ENCODE measurements at places on chromosomes 12 and 14.

DNA sequence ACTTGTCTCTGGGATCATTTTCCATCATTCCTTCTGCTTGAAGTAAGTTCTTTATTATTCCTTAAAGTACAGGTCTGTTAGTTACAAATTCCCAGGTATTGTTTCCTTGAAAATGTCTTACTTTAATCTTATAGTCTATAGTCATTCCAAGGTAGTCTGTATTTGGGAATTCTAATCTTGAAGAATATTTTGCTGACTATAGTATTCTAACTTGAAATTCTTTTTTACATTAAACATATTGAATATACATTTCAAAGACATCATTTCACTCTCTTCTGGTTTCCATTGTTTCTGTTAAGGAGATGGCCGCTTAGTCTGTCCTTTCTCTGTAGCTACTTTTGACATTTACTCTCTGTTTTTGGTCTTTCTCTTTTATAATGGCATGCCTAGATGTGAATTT lies 399.8 kb downstream of the TMEM117 start:
- DNase-seq: no peak

- no peak for DNase-seq
These were observed 28.9 kb downstream of the ABCC9 start for GRCh38 chr12:21912318-21912717.

- DNase-seq: no peak
These were observed 185.8 kb downstream of the CAPZA3 start for GRCh38 chr12:18923721-18924120.

- no peak for DNase-seq
These were observed 211.2 kb upstream of the EEA1 start for GRCh38 chr12:93140325-93140724.

DNA sequence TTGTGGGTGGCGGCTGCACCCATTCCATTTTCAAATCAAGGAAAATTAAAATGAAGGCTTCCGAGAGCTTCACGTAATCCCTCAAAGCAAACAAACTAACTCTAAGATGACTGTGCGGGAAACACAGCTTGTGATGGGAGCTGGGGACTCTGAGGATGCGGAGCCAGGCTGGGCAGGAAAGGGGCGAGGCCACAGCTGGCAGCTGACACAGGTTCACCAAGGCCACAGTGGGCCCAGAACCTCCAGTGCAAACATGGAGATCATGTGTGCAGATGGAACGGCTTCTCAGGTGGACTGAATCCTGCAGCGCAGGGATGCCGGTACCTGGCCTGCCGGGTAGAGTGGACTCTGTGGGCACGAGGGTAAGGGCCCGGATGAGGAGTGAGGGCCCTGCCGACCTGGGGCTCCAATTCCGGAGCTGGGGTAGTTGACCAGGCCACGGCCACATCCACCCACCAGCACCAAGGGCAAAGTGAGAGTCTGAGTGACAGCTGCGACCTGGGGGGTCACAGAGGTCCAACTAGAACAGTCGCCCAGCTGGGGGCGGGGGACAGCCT lies 19.2 kb upstream of the BTBD6 start:
- DNase-seq: no peak

DNA sequence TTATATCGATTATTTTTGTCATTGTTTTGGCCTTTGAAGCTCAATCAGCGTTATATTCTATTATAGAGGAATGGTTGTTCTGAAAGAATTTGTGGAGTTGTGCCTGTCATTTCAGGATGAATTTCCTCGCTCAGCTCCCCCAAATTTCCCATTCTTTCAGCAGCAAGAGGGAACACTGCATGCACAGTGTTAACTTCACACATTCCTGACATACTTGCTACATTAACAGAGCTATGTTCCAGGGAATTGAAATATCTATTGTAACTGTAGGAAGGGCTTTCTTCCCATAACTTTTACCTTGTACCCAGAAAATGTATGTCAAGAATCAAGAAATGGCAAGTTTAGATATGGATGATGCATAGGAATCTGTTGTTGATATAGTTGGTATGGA lies 379.0 kb downstream of the LRIG3 start:
- no peak for DNase-seq

DNA sequence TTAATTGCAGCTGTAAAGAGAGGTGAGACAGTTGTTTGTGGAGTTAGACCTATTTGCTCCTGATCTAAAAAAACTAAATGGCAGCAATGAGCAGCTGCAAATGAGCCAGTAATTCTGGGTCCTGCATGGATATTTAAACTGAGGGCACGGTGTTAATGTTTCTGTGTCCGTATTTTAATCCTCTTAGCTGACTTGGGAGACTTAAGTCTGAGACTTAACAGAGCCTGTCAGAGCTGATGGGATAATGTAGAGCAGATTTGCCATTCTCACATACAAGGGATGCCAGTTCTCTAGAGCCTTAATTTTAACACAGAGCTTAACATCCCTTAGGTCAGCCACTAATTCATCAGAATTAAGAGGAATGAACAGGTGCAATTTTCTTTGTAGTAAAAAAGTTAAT lies 178.6 kb upstream of the PDE3A start:
- no peak for DNase-seq

DNA sequence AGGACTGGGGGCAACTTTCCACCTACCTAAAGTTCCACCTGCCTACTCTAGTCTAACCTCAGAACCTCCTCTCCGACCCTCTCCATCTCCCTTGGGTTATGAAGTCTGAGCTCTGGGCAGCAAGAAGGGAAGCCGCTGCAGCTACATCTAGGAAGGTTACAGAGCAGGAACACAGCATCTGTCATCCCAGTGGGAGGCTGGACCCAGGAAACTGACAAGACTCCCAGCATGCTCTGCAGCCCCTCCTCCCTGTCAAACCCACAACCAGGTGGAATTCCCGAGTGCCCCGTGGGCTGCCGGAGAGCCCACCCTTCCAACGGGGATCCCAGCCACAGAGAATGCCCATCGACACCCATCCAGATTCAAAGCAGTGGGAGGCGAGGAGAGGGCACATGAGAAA lies 2.1 kb downstream of the TESC start:
- no peak for DNase-seq

DNA sequence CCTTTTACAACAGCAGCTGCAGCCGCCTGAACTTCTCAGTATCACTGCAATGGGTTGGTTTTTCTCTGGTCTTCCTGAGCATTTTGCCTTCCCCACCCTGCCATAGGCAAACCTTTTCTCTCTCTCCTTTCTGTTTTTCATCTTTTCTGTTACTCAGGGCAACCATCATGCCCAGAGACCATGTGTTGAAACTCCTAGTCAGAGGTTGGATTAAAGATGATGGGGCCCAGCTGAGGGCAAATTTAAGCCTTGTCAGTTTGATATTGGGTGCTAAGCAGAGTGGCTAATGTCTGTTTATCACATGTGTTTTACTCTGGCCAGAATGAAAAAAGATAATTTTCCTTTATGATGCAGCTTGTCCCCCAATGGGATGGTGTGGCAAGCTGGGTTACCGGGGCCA lies 107.9 kb upstream of the PMCH start:
- DNase-seq: no peak

DNA sequence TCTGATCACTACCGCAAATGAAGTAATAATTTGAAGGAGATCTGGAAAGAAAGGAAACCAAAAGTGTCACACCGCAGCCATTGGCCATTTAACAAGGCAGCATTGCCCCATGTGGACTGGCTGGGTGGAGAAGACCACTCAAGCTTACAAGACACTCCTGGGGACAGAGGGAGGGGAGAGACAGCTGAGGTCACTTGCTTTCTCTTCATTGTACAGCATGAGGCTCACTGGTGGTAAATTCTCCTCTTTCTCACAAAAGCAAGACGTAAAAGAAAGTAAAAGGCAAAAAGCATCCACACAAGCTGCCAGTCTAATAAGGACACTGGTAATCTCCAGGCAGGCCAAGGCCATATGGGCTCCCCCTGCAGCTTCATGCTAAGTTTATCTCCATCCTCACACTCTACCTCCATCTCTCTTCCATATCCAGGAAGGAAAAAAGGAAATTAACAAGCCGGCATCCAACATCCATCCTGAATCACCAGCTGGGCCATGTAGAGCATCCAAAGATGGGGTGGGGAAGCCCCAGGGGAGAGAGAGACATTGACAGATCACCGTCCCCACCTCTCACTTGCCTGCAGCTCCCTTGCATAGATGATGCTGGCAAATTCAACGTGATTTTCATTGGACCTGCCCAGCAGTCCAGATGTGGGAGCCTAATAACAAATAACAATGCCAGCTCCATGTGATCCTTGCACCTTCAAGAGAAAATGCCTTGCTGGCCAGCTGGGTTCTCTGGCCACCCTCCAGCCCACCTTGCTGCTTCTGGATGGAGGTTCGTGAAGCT lies 100.6 kb downstream of the DPF3 start:
- no peak for DNase-seq

GRCh38 chr12:54601841-54602240 lies 13.4 kb upstream of the PPP1R1A start:
- DNase-seq: no peak

DNA sequence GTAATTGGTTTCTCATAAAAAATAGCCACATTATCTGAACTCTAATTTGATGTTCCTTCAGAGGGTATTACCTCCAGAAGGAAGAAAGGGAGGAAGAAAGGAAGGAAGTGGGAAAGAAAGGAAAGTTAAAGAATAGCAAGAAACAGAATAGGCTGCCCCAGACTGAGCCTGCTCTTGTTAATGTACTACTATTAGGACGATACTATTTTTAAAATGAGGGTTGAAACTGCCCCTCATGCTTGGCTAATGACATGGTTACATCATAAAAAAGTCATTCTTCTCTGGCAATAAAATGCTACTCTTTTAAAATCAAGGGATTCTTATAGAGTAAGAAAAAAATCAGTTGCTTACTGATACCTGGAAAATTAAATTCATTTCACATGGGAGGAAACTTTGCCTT lies 253.0 kb downstream of the KTN1 start:
- DNase-seq: no peak

GRCh38 chr12:75058228-75058627 lies 151.4 kb downstream of the KCNC2 start:
- DNase-seq: no peak

GRCh38 chr12:27571463-27571862 lies 47.5 kb downstream of the PPFIBP1 start:
- peak; percentile 91 for DNase-seq

DNA sequence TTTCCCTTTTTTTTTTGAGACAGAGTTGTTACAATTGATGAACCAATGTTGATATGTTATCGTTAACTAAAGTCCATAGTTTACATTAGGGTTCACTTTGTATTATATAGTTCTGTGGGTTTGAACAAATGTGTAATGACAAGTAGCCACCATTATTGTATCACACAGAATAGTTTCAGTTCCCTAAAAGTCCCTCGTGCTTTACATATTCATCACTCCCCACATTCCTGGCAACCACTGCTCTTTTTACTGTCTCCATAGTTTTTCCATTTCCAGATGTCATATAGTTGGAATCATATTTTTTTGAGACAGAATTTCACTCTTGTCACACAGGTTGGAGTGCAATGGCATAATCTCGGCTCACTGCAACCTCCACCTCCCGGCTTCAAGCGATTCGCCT lies 12.5 kb downstream of the HSD17B6 start:
- no peak for DNase-seq

DNA sequence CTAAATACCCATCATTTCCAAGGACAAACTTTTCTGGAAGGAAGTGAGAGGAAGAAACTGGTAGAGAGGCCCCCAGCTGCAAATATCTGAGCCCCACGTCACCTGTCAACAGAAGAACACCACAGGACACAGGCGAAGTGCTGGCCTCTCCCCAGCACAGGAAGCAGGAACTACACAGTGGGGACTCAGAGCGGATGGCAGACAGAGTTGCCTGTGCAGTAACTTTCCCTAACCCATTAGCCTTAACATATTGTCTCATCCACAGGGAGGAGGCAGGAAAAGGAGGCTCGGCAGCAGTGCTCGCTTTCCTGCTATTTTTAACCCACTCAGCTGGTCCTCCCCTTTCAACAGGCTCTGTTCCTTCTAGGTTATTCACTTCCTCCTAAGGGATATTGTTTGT lies 111.5 kb upstream of the TMPO start:
- DNase-seq: no peak

DNA sequence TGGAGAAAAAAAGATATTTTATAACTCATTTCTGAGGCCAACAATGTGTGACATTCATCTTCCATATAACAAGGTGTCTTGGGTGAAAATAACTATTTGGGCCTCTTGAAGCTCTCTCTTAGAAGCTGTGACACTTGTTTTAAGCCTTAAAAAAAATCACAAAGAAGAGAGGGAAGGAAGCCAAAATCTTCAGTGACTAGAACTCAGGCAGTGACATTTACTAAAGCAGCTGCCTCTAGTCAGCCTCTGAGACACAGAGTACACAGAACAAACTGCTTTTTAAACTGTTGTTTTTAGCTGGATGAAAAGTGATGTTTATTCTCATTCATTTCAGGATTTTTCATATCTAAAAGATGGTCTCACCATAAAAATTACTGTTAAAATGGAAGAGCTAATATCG lies 793.6 kb downstream of the GALC start:
- no peak for DNase-seq

DNA sequence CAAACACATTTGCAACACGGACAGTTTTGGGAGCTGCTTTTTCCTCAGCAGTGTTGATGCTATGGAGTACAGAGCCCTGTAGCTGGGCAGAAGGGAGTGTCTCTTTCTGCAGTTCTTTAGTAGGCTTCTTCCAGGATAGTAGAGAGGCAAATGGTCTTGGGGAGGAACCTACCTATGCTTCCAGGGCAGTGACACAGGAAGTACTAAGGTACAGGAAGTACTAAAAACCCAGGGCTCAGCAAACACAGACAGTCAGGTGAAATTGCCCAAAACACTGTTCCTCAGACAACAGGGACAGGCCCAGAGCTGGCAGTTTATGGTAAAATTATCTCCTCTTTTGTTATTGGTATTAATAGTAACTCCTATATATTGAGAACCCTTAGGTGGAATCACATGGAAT lies 217.6 kb downstream of the TTC8 start:
- DNase-seq: no peak

DNA sequence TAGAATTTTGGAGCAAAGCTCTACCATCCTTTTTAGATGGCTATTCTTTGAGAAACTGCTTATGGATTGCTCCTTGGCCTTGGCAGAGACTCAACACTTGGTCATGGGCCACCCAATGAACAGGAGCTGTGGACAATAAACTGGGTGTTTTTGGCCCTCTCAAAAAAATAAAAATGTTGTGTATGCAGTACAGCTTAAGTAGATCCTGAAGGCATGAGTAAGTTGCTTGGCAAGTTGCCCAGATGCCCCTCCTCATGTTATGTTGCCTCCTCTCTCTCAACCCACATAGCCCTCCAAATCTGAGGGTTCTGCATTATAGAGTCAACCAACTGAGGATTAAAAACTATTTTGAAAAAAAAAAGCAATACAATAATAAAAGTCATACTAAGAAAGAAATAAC lies 124.9 kb downstream of the ATP23 start:
- no peak for DNase-seq
